Ovary (tissue), 10 donors: ENCODE measurements at places on chromosomes 11 and 22. TPM values are rescaled to one million over a fixed set of nuclear protein-coding genes. Genes with fewer than 3 reads are reported as not detected.

Gene GRAMD1B
- 37.0 TPM for total RNA-seq

Gene OOSP2
- not detected for total RNA-seq

Gene KRTAP5-10
- total RNA-seq, result not detected

Gene MS4A6E
- total RNA-seq, result not detected

Gene PPP2R1B
- 36.4 TPM for total RNA-seq
